ENCODE measurements at places on chromosomes 2 and 18.

GRCh38 chr2:8178911-8179310 is 502.9 kb upstream of the ID2 start:
- no peak for DNase-seq

DNA sequence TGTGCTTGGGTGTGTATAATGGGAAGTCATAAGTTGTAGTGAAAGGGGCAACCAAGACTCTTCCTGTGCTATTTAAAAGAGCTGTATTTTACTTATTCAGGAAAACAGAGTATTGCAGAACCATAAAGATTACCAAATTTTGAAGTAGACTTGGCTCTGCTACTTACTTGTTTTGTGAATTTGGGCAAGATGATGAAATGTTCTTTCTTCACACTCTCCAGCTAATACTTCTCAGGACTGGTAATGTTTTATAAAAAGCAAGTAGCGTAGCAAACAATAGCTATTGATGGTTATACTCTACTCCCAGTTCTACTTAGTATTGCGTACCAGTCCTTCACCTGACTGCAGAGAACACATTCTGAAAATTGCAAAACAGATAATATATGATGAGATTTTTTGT is 374.1 kb downstream of the ARHGAP15 start:
- DNase-seq, result no peak

GRCh38 chr2:131122496-131122895 is 17.4 kb downstream of the PLEKHB2 start:
- DNase-seq, result no peak

DNA sequence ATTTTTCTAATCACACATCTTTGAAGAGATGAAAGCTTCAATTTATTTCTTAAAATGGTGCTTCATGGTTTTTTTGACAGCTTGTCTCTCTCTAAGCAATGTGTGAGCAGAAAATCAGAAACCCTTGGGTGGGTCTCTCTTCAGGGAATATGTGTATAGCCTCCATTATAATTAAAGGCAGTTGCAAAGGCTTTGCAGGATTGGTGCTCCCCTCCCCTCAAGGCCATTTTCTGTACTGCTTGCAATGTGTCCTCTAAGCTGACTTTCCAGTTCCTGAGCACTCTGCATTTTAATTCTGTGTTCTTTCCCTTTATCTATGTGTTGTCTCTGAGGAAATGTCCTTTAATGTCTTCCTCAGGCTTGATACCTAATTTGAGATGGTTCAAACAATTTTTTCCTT is 172.6 kb downstream of the DPP4 start:
- DNase-seq, result no peak

DNA sequence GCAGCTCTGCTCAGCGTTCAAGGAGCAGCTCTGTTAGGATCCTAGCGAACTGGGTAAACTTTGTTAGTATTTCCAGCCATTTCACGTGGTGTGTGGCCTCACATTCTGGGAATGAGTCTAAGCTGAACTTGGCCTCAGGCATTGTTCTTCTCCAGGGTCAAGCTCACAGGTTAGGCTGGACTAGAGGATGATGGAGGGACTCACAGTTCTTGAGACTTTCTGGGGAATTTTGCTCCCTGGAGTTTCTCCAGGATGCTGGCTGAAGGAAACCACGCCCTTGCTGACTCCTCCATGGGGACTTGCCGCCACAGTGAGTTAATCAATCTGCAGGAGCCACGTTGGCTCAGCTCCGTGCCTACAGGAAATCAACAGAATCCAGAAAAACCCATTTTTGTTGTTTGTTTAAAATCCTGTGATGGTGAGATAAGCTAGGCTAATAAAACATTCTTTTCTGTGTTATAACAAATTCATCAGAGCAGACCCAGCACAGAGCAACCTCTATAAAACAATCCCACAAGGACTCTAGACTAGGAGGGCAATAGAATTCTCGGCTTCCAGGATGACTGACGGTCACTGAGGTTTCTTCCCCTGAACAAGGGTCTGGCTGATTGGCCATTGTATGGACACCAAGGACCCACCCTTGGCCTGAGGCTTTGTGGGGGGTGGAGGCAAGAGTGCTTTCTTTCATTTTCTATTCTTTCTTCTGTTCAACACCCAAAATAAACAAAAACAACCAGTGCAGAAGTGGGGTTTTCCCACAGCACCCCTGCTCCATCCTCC is 12.6 kb downstream of the CNDP1 start:
- DNase-seq, result no peak

- no peak for DNase-seq
Measured at GRCh38 chr2:111624411-111625156, 259.4 kb downstream of the ANAPC1 start.

DNA sequence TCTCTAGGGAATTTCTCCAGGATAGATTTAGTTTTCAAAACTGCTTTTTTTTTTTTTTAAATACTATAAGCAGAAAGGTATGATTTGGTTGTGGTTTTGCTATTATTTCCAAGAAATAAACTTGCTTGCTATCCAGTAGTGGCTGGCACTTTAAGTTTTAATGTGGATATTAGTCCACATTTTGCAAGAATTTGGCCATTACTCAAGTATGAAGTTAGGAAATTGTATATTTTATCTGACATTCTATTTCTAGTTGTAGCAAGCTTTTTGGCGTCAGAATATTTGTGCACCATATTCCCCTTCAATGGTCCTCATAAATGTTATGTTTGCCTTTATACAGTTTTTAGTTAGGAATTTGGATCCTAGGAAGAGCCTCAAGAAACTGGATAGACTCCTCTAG is 226.3 kb downstream of the ZNF521 start:
- DNase-seq, result no peak

GRCh38 chr18:5998166-5998881 is 103.0 kb upstream of the TMEM200C start:
- no peak for DNase-seq

- no peak for DNase-seq
Measured at GRCh38 chr18:63676526-63677323, 15.0 kb upstream of the SERPINB3 start.

DNA sequence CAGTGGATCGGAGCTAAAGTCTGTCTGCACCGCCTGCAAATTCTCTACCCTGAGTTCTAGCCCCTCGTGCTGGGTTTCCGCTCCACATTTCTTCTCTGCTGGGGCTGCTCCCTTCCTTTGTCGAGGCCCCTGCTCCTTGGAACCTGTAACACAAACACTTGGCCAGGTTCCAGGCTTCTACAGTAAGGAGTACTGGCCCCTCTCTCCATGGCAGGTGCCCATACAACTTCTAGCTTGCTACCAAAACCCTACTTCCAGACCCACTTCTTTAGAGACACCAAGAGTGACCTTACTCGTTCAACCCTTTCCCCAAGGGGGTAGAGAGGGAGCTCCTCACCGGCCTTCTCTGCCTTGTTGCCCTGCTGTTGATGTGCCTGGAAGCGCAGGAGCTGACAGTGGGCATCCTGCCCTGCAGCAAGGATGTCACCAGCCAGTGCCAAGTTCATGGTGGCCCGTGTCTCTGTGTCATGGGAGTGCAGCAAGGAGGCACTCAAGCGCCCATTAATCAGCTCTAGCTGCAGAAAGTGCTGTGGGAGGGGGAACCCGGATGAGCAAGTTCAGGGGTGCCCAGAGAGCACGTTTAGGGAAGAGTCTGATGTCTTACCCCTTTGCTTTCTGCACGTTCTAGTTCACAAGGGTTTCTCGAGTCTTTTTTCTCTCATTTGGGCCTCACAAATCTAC is 1.1 kb downstream of the PREB start:
- no peak for DNase-seq

DNA sequence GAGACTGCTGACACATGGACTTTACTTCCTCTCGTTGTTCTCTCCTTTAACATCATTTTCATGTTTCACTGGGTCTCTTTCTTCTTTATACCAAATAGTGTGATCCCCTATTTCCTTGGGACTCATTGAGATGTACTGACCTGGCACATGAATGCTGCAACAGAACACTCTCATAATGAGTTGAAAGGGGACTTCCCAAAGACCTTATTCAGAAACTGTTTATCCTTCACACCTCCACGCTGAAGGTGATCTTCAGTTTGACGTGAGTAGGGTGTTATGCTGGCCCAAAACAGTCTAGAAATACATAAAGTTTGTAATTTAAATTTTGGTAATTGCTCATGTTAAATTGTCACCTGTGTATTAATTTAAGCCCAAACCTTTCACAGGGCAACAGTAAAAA is 1096.8 kb upstream of the GYPC start:
- DNase-seq, result no peak

GRCh38 chr18:61420218-61420885 is 87.1 kb downstream of the CDH20 start:
- DNase-seq, result peak; percentile 28

- DNase-seq, result no peak
Measured at GRCh38 chr18:53139746-53140500, 799.9 kb downstream of the DCC start.

DNA sequence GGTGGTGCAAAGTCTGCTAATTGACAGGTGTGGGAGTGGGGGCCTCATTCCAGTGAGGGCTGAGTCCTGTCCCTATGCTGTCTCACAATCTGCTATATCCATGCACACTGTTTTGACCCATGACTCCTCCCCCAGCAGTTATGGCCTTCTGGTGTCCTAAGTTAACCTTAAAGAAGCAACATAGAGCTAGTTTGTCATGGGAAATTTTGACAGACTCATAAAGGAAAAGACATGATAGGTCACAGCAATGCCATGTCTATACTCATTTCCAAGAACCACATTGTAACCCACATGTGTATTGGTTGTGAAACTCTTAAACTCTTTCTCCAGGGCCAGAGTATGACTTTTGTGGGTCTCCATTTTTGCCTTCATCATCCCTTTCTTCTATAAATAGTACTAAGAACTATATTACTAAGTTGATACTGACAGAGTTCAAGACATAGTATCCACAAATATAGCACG is 78.2 kb upstream of the SLC1A4 start:
- DNase-seq, result no peak

DNA sequence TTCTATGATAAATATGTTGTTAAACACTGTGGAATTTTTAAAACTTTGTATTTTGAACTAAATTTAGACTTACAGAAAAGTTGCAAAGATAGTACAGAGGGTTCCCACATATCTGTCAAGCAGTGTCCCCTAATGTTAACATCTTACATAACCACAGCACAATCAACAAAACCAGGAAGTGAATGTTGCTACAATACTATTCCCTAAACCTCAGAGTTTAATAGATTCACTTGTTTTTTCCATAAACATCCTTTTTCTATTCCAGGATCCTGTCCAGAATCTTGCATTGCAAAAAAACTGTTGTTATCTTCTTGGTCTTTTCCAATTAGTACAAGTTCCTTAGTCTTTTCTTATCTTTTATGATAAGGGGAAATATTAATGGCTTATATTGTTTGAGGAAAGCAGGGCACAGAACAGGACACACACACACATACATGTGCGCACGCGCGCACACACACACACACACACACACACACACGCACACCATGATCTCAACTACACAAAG is 251.1 kb upstream of the TRIB2 start:
- DNase-seq, result no peak
